ELF-1 (cell line): ENCODE measurements at places on chromosomes 3 and 15.

DNA sequence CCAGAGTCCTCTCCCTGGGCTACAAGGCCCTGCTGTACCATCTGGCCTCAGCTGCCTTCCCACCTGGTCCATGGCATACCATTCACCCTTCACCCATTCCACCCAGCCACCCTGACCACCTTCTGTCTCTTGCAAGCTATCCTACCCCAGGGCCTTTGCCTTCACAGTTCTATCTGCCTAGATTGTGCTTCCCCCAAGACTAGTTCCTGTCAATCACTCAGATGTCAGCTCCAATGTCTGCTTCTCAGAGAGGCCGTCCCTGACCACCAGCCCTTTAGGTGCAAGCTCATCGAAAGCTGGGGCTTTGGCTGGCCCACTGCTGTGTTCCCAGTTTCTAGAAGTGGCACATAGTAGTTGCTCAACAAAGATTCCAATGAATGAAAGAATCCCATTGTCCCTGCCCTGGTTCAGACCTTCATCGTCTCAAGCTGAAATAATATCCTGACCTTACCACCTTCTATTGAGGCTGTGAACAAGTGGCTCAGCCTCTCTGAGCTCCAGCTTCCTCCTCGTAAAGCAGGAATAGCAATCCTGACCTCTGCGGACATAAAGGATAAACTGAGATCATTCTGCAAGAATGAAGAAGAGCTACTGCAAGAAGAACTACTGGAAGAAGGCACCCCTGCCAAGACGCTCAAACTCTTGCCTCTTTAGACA is 15.8 kb downstream of the EFCAB12 start:
- no peak for DNase-seq

- peak; percentile 36 for DNase-seq
These were observed 179.6 kb downstream of the P3H2 start for GRCh38 chr3:189941125-189941524.

- peak; percentile 86 for DNase-seq
These were observed 81.5 kb downstream of the CPN2 start for GRCh38 chr3:194269610-194270145.

GRCh38 chr3:39362812-39363211 is 20.4 kb upstream of the SLC25A38 start:
- no peak for DNase-seq

- no peak for DNase-seq
These were observed 510 bp upstream of the GOLGB1 start for GRCh38 chr3:121750087-121750415.

DNA sequence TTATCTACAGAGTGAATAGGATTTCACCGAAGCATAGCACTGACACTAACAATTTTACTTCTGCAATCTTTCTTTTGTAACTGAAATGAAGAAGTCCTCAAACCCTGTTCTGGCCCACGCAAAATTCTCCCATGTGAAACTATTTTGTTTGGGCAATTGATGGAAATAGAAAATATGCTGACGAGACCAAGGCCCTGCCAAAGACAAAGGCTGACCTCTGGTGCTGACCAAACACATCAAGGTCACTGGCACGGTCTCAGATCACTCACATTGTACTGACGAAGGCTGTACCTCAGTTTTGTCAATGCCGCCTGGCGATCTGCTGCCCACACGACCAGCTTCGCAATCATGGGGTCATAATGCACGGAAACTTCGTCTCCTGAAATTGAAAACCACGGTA is 58.4 kb upstream of the DCUN1D1 start:
- DNase-seq = no peak

- no peak for DNase-seq
These were observed 23.8 kb upstream of the NMB start for GRCh38 chr15:84681831-84682230.

DNA sequence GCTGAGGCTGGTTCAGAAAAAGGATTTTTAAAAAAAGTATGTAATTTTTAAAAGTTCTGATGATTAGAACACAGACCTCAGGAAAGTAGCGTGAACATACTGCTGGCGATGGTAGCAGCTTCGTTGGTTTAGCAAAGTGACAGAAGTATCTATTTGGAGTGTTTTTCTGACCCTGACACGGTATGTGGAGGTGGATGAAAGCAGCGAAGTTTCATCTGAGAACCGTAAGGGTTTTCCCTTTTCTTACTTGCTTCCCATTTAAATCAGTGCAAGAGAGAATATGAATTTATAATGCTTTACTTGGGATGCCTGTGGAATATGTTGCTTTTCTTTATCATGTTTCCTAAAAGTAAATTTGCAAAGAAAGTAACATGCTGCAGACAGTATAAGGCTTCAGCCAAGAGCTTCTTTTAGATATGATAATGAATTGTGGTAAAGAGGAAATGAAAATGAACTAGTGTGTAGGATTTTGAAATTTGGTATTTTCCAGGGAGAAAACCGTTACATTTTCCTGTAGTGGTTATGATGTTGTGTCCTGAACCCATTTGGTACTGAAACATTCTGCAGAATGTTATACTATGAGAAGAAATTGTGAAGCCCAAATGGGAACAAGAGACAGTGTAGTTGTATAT is 3.9 kb downstream of the CHST2 start:
- no peak for DNase-seq

GRCh38 chr15:40338921-40339620 is 1.7 kb downstream of the CCDC9B start:
- DNase-seq = no peak

- DNase-seq = no peak
These were observed 593.3 kb downstream of the FOXP1 start for GRCh38 chr3:70990185-70990584.

GRCh38 chr15:100193277-100193860 is 148.4 kb downstream of the ADAMTS17 start:
- no peak for DNase-seq

DNA sequence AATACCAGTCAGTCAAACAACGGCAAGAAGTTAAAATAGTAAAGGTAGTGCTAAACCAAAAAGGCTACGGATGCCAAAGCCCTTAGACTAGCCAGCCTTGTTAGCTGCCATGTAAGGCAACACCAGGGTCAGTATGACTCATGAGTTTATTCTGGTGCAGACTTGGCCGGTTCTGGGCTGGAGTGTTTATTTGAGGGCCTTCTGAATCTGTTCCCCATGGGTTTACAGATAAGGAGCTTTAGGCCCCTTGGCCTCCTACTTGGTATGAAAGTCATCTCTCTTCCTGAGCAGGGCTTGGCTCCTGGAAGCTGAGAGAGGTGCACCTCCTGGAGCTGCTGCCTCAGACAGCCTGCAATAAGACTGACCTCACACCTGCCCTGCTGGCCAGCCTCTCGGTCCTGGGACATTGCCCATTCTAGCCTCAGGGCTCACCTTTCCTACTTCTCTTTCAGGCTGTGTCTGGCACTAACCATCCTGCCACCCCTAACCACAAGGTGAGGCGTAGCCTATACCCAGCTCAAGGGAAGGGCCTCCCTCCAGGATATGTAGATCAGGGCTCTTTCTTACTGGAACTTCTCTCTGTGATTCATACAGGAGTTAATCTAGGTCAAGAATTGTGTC is 10.4 kb upstream of the RTP1 start:
- DNase-seq = peak; percentile 52

GRCh38 chr3:178342111-178342510 is 194.1 kb upstream of the KCNMB2 start:
- no peak for DNase-seq

DNA sequence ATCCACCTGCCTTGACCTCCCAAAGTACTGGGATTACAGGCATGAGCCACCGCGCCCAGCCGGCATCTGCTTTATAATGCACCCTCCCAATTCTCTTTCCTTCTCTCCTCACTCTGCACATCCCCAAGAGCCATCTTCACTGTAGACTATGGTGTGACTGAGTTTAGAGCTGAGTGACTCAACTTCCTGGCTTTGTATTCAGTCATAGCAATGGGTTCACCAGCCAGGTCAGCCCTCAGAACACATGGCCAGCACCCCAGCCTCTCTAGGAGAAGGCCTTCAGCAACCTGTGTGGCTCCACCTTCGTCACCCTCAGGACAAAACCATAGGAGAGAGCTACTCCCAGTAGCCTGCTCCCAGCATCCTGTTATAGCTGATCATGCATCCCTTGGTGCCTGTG is 33.0 kb downstream of the ARID3B start:
- DNase-seq = no peak

- no peak for DNase-seq
These were observed 25.6 kb upstream of the GLCE start for GRCh38 chr15:69134791-69135190.

DNA sequence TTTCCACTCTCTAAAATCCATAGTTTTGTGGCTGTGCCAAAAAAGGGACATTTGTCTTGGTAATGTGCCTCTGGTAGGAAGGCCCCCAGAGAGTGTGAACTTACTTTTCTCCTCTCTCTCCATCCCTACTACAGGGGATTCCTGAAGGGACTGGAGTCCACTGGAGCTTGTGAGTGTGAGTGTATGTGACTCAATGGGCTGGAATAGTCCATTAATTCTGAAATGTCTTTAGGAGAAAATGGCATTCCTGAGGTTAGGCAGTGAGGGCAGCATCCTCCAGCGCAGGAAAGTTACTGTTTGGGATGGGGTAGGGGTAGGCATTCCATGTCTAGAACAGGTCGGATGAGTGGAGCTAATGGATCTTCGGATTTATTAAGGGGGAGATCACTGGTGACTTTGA is 59.8 kb upstream of the CACNA2D3 start:
- no peak for DNase-seq

DNA sequence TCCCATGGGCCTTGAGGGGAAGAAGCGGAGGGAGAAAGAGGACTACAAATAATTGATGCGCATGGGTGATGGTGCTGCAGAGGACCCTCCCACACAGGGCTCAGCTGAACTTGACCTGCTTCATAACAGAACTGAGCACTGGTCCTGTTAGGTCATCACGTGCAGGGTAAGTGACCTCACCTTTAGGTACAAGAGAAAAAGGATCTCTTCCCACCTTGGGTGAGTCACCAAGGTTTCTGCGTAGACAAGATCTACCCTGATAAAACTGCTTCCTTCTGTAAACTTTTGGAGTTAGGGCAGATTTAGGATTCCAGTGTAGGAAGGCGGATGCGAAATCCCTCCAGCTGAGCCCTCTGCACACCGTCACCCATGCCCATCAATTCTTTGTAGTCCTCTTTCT is 67.1 kb downstream of the FEM1B start:
- DNase-seq = no peak

- no peak for DNase-seq
These were observed 3.5 kb downstream of the GABRA5 start for GRCh38 chr15:26870346-26870745.

GRCh38 chr3:131541288-131541687 is 38.5 kb upstream of the MRPL3 start:
- DNase-seq = no peak

- DNase-seq = no peak
These were observed 54.5 kb downstream of the GABRG3 start for GRCh38 chr15:27025481-27025966.

- DNase-seq = peak; percentile 51
These were observed 92.9 kb downstream of the UBE3A start for GRCh38 chr15:25345943-25346342.

- DNase-seq = peak; percentile 19
These were observed 88.2 kb upstream of the C2CD4B start for GRCh38 chr15:62253294-62253693.

GRCh38 chr3:151174351-151174750 is 28.7 kb downstream of the GPR171 start:
- no peak for DNase-seq

DNA sequence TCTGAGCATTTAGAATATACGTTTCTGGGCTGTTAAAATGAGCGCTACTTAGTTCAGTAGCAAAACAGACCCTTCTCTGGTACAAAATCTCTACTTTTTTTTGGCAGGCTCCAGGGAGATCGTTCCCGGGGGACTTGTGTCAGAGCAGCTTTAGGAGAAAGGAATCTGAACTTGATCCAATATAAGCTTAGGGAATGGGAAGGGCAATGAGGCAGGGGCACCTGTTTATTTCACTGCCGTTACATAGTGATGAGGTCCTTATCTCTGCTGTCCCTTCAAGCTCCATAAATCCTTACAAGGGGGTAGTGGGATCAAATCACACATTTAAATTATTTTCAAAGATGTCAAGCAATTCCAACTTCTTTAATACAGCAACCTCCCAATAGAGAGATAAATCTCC is 128.7 kb upstream of the BNIP2 start:
- no peak for DNase-seq

GRCh38 chr3:171155122-171155700 is 128.7 kb upstream of the SLC2A2 start:
- DNase-seq = no peak

GRCh38 chr3:156126467-156126866 is 6.1 kb downstream of the KCNAB1 start:
- no peak for DNase-seq

DNA sequence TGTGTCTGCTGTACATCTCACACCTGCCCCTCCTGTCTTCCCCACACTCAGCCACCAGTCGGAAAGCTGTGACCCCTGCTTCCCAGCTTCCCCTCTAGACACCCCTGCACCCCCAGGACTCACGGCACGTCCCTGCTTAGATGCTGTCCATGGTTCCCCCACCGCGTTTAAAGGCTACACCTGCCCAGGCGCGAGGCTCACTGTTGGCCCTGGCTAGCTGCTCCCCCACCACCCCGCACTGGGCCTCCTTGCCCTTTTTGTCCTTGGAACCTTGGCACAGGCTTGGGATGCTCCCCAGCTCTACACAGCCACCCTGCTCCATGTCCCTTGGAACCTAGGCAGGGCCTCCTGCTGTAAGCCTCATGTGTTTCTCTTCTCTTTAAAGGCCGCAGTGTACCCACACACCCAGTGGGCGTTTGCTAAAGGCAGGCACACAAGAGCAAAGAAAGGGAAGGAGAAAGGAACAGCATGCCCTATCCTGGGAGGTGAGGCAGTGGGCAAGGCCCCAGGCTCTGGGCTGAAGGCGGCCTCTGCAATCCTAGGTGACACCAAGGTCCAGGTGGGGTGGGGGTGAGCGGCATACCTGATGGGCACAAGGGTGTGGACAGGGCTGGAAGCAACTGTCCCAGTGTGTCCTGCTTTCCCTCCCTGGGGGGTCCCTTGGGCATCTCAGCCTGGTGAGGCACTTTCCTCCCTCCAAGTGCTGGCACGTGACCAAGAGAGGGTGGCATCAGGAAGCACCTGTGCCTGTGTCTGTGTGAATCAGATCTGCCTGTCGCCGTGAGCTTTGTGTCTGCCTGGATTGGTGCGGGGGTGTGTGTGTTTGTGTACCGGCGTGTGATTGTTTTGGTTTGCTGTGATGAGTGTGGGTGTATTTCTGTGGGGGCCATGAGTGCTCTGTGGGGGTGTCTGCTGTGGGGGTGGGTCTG is 54.4 kb downstream of the TPRA1 start:
- no peak for DNase-seq

DNA sequence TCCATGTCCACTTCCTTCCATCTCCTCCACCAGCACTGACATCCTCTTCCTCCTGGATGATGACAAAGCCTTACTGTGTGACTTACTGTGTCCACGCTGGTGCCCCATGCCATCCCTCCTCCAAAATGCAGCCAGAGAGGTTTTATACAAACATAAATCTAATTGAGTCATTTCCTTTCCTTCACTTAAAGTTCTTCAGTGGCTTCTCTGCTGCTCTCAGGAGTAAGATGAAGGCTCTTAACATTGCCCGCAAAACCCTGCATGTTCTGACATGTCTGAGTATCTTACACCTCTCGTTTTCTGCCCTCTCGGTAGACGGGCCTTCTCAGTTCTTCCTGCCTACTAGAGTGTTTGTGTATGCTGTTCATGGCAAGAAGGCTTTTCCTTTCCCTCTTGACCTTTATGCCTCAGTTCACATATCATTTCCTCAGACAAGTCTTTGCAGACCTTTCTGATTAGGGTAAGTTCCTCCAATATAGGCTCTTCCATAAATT is 175.5 kb downstream of the CFAP20DC start:
- no peak for DNase-seq
